ENCODE measurements at places on chromosomes 2 and 18.

DNA sequence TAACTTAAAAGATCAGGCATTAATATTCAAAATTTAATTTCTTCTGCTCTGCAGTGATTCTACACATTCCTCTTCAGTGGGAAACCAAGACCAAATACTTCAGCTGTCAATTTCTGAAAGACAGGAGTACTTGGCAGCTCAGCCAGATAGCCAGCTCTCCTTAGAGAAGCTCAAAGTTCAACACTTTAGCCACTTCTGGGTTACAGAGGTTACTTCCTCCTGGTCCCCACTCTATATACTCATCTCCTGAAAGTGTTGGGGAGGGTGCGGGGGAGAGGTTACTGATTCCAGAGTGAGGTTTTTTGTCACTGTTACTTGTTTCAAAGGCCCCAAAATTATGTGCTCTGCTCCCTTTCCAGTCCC is 4.1 kb downstream of the CYTIP start:
- DNase-seq, result no peak

DNA sequence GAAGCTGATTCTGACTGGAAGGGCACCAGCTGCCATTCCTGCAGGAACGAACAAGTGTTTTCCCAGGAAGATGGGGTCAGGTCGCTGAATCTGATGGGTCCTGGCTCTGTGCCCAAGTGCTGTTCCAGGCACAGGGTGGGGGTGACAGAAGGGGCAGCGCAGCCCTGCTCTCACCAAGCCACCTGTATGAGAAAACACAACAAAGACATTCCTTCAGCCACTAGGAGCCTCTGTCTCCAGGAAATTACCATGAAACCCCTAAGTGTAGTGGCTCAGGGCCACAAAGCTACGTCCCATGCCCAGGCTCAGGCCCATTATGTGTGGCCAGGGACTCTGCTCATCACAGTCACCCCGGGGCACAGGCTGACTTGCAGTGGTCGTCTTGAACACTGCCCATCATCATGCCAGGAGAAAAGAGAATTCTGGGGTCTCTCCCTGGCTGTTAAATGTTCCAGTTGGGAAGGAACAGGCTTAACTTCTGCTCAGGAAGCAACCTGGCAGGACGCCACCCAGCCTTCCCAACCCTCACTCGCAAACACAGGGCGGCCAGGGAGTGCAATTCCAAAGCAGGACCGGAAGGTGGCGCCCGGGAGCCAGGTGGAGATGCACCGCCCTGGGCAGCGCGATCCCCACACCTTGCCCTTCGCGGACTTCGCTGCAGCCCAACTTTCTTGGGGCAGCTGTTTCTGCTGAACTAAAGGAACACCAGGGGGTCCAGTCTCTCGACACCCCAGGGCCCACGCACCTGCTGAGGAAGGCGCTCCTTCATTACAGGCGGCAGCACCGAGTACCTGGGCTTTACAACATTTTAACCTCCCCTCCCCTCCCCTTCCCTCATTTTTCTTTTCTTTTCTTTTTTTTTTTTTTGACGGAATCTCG is 11.0 kb upstream of the SFTPB start:
- DNase-seq, result peak; percentile 78

GRCh38 chr2:228731517-228731916 is 539.6 kb downstream of the PID1 start:
- DNase-seq, result no peak

GRCh38 chr2:101500860-101501259 is 25.9 kb upstream of the RFX8 start:
- no peak for DNase-seq

- no peak for DNase-seq
Observed at GRCh38 chr2:45962177-45962921, 310.9 kb downstream of the PRKCE start.

- no peak for DNase-seq
Observed at GRCh38 chr2:23488584-23488983, 103.6 kb downstream of the KLHL29 start.

DNA sequence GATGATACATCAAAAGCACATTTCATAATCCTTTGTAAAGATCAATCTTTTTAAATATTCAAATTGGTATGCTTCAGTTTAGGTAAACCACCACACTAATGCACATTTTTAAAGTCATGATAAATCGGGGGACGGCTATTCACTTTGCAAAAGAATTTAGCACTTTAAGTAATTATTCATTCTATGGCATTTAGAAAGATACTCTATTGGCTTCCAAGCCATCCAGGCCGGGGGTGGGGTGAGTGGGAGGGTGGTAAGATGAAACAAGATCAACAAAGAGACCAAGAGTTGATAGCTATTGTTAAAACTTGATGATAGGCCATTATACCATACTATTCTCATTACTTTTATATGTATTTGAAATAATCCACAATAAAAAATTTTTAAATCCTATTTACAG is 41.0 kb downstream of the EPG5 start:
- no peak for DNase-seq

GRCh38 chr2:212811036-212811805 is 272.6 kb upstream of the ERBB4 start:
- no peak for DNase-seq

DNA sequence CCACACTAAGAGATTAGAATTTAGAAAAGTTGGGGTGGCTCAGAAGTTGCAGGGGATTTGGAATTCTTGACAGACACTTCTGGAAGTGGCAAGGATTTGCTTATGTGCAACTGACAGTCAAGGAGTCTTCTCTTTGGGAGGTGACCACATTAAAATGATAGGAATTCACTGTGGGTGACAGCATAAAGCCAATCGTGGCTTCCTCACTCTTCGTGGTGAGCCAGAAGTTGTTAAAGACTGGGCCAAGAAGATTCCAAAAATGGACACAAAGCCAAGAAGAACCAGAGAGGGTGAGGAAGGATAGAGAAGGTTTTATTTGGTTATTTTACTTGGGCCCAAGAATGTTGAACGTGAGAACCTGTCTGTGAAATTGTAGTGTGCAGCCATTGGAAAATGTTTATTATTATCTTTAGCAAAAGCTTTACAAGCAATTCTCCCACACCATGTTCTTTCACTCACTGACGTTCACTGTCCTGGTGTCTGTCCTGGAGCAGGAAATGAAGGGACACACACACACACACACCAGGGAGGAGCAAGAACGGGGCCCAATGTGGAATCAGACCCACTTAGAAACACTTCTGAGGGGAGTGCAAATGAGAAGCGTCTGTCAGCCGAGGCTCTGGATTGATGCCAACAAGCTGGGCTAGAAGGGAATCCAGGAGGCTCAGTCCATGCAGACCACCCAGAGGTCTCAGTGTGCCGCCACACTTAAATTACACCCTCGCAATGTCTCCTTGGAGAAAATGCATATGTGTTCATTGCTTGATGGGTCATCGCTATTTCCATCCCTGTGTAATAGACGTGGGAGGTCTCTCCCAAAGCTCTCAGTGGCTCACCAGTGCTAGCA is 37.2 kb downstream of the STEAP3 start:
- no peak for DNase-seq

- peak; percentile 14 for DNase-seq
Observed at GRCh38 chr2:28681158-28681571, 70.5 kb upstream of the PPP1CB start.

DNA sequence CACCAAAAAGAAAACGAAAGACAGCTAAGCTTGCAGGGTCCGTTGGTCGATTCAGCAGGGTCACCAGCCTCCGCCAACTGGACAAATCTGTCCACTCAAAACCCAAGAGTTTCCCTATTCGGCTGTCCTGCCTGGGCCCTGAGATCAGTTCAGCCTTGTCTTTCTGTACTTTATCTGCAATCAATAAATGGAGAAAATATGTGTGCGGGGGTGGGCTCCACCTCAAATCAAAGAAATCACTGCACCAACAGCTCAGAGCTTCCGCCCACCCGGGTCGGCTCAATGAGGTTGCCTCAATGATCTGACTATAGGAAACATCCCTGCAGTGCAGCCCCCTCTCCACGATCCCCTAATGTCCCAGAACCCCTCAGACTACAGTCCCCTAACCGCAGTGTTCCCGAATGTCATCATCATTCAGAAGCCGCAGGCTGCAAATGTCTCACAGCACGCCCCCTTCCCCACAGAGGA is 447 bp downstream of the GGCX start:
- no peak for DNase-seq

DNA sequence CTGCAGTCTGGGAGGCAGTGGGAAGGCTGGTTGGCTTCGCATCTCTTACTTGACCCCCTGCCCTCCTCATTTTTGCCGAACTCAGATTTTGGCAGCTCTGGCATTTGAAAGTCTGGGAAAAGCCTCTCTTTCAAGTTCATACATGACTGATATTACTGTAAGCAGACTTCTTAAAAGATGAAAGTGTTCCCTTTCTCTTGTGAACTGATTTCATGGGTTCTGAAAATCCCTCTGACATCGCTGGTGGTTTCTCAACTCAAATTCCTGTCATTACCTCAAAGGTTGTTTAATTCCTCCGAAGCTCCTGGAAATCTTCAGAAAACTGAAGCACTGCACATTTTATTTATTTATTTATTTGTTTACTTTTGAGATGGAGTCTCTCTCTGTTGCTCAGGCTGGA is 16.9 kb upstream of the SLC38A11 start:
- no peak for DNase-seq

- DNase-seq, result no peak
Observed at GRCh38 chr2:54466870-54467269, 10.7 kb downstream of the SPTBN1 start.

DNA sequence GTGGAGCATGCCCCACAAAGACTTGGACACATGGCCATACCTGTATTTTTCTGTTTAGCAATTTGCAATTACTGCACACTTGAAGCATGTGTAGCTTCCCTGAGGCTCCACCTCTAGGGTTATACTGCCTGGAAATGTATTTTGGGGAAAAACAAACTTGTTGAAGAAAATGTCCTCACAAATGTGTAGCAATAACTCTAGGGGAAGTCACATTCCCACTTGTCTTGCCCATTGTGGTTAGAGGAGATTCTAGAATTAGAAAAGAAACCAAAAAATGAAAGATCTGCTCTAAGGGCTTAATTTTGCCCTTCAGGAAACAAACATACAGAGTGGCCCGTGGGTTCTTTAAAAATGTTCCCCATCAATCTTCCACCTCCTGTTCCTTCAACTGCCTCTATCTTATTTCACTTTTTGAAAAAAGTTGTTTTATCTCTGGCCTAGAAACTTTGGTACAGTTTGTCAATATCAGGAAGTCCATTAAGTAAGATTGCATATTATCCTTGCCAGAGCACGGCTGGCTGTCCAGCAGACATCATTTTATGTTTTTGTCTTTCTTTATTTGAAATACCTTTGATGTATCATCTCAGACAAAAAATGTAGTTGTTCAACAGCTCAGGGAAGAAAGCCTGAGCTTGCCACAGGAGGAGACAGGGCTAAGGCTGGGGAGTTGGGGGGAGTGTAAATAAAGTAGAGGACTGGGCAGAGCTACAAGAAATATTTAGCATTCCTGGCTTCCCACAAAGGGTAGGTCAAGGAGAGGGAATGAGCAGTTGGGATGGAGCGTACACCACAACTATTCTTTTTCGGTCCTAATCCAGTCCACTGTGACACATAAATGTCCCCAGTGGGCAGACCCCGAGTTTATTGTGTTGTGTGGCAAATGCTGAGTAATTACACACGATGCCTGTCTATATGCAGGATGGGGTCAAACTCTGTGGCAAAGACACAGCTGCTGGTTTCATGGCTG is 96.8 kb upstream of the CDC42EP3 start:
- DNase-seq, result no peak

GRCh38 chr2:168353251-168353650 is 102.8 kb upstream of the CERS6 start:
- no peak for DNase-seq

DNA sequence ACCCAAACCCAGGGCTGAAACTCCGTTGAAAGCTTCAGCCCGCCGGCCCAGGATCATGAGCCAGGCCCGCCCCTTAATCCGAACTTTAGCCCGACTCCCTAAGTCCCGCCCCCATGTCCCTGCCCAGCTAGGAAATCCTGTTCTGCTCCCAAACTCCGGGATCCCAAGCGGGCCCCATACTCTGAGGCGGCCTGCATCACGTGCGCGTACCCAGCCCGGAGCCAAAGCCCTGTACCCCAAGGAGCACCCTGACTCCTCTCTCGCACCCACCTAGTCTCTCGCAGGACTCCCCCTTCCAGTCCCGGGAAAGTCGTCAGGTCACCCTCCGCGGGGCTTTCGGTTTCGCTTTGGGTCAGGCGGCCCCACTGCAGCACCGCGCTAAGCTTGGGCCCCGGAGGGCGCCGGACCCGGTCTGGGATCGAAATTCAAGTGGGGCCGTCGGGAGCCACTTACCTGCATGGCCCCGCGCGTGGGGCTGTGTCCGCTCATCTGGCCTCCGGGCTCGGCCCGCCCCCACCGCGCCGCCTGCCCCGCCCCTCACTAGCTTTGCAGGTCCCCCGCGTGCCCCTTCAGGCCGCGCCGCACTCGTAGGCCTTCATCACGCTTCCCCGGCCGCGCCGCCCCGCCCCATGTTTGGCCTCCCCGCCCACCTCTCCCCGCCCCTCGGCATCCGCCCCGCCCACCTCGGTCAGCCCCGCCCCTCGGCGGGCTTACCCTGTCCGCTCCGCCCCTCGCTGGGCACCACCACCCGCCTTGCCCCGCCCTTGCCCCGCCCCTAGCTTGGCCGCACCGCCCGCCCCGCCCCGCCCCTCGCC is at the start of gene DNPEP:
TSS of gene DNPEP (minus strand) at position 607 of the 815 bp plus-strand sequence. CDS start at position 489, 118 bp downstream.
- DNase-seq, result peak; percentile 94

- no peak for DNase-seq
Observed at GRCh38 chr18:23523429-23524212, 20.3 kb downstream of the RMC1 start.

- DNase-seq, result no peak
Observed at GRCh38 chr2:173254659-173255058, 100.0 kb upstream of the CDCA7 start.

- no peak for DNase-seq
Observed at GRCh38 chr2:176650838-176651555, 381.8 kb downstream of the MTX2 start.

GRCh38 chr2:1488181-1488671 is 75.0 kb downstream of the TPO start:
- no peak for DNase-seq

DNA sequence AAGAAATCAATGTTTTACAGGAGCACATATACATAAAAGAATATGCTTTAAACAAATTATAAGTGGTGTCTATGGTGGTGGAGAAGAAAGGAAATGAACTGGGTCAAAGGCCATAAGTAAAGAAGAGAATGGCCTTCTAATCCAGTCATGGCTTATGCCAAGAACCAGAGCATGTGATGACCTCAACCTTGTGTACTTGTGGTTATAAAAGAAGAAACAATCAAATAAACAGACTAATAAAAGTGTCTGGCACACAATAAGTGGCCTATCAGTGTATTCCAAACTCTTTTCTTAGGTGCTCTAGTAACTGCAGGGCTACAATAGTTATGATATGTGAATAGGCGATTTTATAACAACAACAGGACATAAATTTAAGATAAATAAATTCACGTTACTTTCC is 2.6 kb downstream of the SERPINB11 start:
- DNase-seq, result no peak

GRCh38 chr2:210997373-210997772 is 441.0 kb downstream of the CPS1 start:
- no peak for DNase-seq

GRCh38 chr2:105786231-105787230 is 41.8 kb downstream of the NCK2 start:
- no peak for DNase-seq
